ENCODE measurements at places on chromosomes 11 and 22. TPM values are rescaled to one million over a fixed set of nuclear protein-coding genes. Genes with fewer than 3 reads are reported as not detected.

The BIK gene
- 2.2 TPM for total RNA-seq

The MMP27 gene
- not detected for total RNA-seq

The CPT1A gene
- total RNA-seq = 33.7 TPM

The OR5AN1 gene
- total RNA-seq = not detected

The PRAME gene
- total RNA-seq = 89.7 TPM

The GLYAT gene
- not detected for total RNA-seq

Measured in A549 treated with dexamethasone at 1 μM for 4 hours (cell line).